ENCODE measurements at places on chromosomes 2 and 18.

- no peak for DNase-seq
Observed at GRCh38 chr2:30759481-30759880, 47.8 kb downstream of the CAPN13 start.

- no peak for DNase-seq
Observed at GRCh38 chr2:7052404-7052803, 135.2 kb downstream of the RNF144A start.

DNA sequence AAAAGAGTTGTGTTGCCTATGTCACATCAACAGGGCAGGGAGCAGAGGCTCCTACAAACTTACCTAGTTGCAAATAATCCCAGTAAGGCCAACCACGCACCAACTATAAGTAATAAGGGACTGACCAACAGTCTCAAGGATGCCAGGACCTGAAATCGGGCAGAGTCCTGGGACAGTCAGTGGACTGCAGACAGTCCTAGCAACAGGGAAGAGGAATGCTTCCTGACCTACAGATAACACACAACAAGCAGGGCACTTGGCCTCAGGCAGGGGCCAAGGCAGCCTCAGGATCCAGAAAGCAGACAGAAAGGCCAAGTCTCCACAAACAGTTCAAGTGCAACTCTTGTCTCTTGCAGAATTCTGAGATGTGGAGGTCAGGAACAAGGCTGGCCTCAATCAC is 56.2 kb downstream of the GALNT14 start:
- DNase-seq = no peak

GRCh38 chr2:177754492-177754873 is 318.1 kb downstream of the PDE11A start:
- DNase-seq = no peak

DNA sequence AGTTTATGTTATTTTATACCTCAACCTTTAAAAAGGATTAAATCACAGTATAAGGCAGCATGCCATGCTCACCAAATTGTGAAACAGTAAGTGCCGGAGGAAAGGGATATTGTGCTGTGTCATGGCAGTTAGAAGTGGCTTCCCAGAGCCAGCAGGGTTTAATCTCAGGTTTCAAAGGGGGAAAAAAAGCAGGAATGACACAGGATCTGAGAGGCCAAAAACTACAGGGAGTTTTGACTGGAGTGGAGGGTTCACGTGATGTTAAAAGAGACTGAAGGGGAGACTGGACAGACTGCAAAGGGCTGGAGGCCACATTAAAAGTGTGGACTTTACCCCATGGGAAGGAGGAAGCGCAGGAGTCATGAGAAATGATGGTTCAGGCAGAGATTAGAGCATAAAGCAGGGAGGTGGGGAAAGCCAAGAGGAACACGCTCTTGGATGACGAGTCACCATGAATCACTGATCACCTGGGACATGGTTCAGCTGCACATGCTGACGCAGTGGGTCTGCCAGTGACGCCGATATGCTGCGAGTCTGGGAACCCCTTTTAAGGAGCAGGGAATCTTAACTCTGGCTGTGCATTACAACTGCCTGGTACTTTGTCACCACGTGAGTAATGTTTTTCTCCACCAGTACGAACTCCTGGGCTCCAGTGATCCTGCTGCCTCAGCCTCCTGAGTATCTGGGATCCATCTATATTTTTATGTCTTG is 6.1 kb downstream of the CHMP1B start:
- peak; percentile 89 for DNase-seq

DNA sequence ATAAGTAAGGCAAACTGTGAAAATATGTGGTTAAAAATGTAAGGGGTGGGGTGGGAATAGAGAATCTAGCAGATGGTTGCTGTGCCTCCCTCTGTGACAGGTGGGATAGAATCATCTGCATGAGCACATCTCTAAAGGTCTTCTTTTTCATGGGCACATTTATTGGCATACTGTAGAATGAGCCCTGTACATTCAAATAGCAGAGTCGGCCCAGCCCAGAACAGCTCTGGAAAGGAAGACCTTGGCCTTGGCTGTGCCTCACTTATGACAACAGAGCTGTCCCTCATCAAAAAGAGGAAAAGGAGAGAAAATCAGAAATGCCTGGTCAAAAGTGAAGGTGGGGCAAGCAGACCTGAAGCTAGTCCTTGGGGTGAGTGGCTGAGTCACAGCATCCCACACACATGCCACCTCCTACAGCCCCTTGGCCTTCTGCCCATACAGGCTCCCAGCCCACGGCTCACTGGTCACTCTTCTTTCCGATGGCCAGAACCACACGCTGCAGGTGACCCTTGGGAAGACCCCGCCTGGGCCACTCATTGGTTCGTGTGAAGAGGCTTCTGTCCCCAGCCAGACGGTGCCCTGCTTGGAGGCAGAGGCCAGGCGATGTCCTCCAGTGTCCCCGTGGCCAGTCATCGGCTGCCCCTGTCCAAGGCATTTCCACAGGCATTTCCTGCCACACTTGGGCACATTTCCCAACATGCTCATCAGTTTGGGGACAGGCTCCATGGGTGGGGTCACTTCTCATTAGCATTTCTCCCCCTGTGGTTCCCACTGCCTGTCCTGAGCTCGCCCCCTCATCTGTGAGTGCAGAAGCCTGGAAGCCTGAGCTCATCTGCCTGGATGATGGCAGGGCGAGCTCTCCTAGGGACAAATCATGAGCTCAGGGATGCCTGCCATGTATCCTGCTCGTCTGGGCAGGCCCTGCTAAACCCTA is 113.6 kb downstream of the MCFD2 start:
- DNase-seq = peak; percentile 70

- DNase-seq = peak; percentile 82
Observed at GRCh38 chr2:131104487-131105155, 515 bp upstream of the PLEKHB2 start.

GRCh38 chr2:6222296-6222695 is 530.1 kb downstream of the SOX11 start:
- no peak for DNase-seq

GRCh38 chr2:104523921-104524320 is 330.0 kb upstream of the POU3F3 start:
- no peak for DNase-seq

- DNase-seq = no peak
Observed at GRCh38 chr2:43176449-43176848, 50.0 kb downstream of the ZFP36L2 start.

- DNase-seq = no peak
Observed at GRCh38 chr2:64543008-64543697, 19.0 kb downstream of the AFTPH start.

DNA sequence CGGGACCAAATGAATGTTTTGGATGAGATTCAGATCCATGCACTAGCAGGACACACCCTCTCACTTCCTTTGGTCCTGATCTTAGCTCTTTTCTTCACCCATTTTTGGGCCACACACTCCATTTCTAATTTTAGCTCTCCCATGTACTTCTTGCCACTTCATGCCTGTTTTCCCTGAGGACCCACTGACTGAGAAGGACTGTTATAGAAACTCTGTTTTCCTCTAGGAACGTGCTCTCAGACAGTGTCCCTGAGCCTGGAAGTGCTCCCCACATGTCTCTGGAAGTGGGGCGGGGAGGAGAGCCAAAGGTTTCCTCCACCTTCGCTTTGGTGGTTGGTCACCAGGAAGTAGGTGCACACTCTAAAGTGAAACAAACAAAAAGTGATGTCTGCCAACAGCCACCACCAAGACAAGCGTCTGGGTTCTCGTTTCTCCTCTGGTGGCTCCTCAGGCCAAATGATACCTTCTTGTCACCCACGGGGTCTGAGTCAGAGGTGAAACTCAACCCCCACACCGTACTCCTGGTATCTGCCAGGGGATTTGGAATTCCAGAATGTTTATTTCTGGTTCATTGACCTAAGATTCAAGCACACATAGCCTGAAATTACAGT is 74.7 kb downstream of the MERTK start:
- DNase-seq = peak; percentile 51

DNA sequence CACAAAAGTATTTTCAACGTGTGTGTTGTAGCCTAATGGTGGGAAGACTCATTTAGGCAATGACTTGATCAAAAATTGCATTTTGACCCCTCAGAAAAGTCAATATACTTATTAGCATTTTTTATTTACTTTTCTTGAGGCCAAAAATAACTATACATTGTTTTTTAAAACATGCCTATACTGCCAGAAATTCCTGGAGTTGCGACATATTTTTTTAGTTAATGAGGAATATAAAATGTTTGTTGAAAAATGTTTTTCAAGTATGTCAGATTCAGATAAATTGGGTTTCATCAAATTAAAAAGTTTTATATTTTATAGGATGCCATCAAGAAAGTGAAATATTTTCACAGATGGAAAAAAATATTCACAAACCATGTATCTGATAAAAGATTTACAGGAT is 39.6 kb downstream of the R3HDM1 start:
- DNase-seq = no peak

GRCh38 chr18:36829362-36830157 is 633 bp downstream of the KIAA1328 start:
- no peak for DNase-seq

DNA sequence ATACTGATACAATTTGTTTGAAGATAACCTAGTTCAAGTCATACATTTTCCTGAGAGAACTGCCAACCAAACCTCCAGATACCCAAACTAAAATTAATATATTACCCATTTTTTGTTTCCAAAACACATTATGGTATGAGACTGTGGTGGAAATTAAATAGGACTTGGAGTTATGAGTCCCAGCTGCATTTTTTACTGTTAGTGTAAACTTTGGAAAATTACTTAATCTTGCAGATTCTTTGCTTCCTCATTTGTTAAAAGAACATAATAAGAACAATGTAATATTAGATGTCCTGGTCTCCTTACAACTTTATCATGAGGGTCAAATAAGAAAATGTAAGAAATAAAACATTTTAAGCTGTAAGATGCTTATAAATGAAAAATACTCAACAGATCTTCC is 98.2 kb upstream of the TRIB2 start:
- DNase-seq = no peak

DNA sequence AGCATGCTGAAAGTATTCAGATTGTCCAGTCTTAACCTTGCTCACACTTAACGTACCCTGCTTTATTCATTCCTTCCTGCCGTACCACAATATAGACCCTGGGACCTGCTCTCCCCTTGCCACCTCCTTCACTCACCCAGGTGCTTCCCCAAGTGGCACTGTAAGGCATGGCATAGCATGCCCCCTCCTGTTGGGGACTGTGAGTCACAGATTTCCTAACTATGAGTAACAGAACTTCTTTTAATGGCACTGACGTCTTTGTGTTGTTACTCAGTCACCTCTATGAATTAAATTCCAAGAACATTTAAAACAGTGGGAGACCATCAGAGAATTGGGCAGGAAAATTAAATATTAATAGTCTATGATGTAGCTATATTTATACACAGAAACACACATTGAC is 117.2 kb downstream of the CTNNA2 start:
- DNase-seq = peak; percentile 62

Measured in urothelium cell line (cell line).